Aortic smooth muscle cell (primary cell): ENCODE measurements at places on chromosomes 3 and 15. TPM values are rescaled to one million over a fixed set of nuclear protein-coding genes. Genes with fewer than 3 reads are reported as not detected.

PLAAT1 gene
- total RNA-seq = not detected in 2 replicates

EPHB1 gene
- total RNA-seq = 1.2 and 1.5 TPM in 2 replicates

MRAS gene
- total RNA-seq = 39.7 and 42.7 TPM in 2 replicates

PAQR9 gene
- 0.25 and 0.40 TPM in 2 replicates for total RNA-seq

MYRIP gene
- 4.2 and 4.5 TPM in 2 replicates for total RNA-seq

RBMS3 gene
- total RNA-seq = 93.7 and 99.1 TPM in 2 replicates

CD80 gene
- 0.13 TPM in 1 of 2 replicates, not detected in the other for total RNA-seq

FBXL22 gene
- 0.50 and 0.66 TPM in 2 replicates for total RNA-seq

FGF7 gene
- total RNA-seq = 14.1 and 17.7 TPM in 2 replicates
